Thoracic aorta (tissue), 2 donors: ENCODE measurements at places on chromosomes 5 and 9. TPM values are rescaled to one million over a fixed set of nuclear protein-coding genes. Genes with fewer than 3 reads are reported as not detected.

Gene MRPL41
- total RNA-seq: 54.3 TPM

Gene TCF7
- total RNA-seq: 0.54 TPM

Gene EGFL7
- 56.5 TPM for total RNA-seq

Gene CTXN3
- total RNA-seq: not detected

Gene FBXW11
- total RNA-seq: 77.8 TPM

Gene GGTA1
- total RNA-seq: 55.1 TPM

Gene FOXD1
- total RNA-seq: 10.0 TPM

Gene MVB12B
- 18.4 TPM for total RNA-seq

Gene TMEM38B
- total RNA-seq: 6.6 TPM

Gene FIBCD1
- not detected for total RNA-seq

Gene NTMT1
- 27.2 TPM for total RNA-seq

Gene RXRA
- total RNA-seq: 58.1 TPM

Gene HSD17B3
- 4.9 TPM for total RNA-seq

Gene PCDHGC4
- total RNA-seq: 6.4 TPM

Gene NSG2
- not detected for total RNA-seq

Gene GFI1B
- not detected for total RNA-seq

Gene HRH2
- 23.1 TPM for total RNA-seq

Gene C5orf34
- 0.85 TPM for total RNA-seq

Gene FREM1
- total RNA-seq: 9.9 TPM

Gene PROB1
- total RNA-seq: 4.9 TPM

Gene ATP6V1G1
- 153 TPM for total RNA-seq

Gene ZNF462
- 12.3 TPM for total RNA-seq

Gene TEX48
- not detected for total RNA-seq

Gene PDCD1LG2
- total RNA-seq: 1.1 TPM

Gene DBH
- not detected for total RNA-seq

Gene SLC25A51
- total RNA-seq: 29.9 TPM

Gene AIF1L
- total RNA-seq: 18.8 TPM

Gene GALNT12
- 30.1 TPM for total RNA-seq

Gene SLC23A1
- not detected for total RNA-seq

Gene TXNDC8
- total RNA-seq: not detected

Gene TUSC1
- total RNA-seq: 42.1 TPM

Gene RANBP17
- 8.4 TPM for total RNA-seq

Gene SPATA31D4
- total RNA-seq: not detected

Gene SEPTIN8
- total RNA-seq: 111 TPM

Gene TMED7
- 132 TPM for total RNA-seq

Gene SNAPC3
- total RNA-seq: 39.4 TPM

Gene KIAA1958
- 6.0 TPM for total RNA-seq
